GM06990 (cell line): ENCODE measurements at places on chromosomes 12 and 14.

DNA sequence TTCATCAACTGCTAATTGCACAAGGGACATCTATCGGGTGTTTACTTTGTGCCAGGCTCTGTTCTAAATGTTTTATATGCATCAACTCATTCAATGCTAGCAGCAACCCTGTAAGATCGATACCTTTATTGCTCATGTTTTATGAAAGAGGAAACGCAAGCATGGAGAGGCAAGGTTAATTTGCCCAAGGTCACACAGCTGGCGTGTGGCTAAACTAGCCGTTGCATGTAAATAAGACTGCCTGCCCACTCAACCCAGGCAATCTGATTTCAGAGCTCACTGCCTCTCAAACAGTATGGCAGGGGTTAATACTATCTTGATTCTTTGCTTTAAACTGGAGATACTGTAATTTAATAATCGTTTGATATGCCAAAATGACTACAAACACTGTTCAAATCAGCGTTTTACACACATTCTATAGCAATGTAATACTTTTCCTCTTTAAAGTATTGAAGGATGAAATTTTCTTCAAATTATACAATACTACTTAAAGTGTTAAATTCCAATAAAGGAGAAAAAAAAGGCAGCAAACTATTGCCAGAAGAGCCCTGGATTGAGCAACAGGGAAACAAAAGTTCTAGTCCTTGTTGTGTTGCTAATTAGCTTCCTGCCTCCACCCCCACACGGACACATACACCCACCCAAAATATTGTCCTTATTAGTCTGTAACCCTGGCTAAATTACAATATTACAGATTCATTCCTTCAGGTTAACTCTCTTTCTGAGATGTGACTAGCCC lies 39.1 kb upstream of the DHRS7 start:
- peak; percentile 69 for DNase-seq

GRCh38 chr12:109642506-109643132 lies 69.0 kb downstream of the MVK start:
- no peak for DNase-seq

DNA sequence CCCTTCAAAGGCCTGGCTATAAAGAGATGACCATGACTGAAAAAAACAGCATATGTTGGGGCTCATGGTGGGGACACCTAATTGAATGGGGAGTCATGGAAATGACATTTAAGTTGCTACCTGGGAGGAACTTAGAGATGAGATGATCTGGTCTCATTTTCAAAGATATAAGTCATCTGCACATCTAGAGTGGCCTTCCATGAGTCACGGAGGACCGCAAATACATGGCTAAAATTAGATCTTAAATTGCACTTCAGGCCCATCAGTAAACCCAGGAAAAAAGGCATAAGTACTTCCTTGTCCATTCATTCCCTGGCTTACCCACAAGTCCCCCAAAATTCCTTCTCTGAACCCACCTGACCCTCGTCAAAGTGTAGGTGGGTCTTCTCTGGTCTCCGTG lies 53.4 kb downstream of the SPTB start:
- no peak for DNase-seq

DNA sequence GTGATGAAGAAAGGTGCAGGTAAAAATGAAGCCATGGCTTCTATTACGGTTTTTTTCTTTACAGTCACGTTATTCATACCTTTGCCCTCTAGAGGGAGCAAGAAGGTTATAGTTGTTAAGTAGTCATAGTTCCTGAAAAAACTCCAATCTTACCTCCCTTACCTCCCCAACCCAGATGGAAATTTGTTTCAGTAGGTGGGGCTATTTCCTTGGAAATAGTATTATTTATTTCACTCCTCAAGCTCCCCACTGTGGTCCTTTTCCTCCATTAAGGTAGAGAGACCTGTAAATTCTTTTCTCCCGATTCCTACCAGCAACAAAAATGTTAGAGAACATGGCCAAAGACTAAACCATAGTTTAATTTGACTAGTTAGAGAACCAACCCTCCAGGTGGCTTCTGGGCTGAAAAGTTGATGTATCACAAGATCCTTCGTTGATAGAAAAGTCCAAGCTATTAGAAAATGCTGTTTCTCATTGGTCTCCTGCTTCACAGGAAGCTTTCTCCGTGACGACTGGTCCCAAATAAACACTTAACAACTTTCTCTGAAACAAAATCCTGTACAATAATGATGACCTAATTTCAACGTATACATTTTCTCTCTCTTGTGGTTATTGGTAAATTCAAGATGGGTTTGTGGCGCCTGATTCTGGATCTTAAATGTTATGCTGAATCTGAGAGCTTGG lies 43.5 kb downstream of the TMX1 start:
- DNase-seq: no peak

DNA sequence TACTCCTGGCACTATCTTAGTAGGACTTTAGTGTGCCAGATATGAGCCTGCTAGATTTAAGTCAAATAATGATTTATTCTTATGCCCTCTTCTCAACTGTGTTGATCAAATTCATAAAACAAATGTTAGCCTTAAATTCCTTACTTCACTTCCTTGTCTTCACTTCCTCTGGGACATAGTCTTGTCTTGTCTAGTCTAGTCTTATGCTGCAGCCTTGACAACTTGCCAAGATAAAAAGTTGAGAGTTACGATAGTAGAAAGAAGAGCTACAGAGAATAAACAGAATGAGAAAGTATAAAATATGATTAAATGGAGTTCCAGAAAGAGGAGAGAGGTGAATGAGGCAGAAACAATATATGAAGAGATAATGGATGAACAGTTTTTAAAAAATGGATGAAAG lies 378.1 kb downstream of the DAD1 start:
- DNase-seq: no peak

DNA sequence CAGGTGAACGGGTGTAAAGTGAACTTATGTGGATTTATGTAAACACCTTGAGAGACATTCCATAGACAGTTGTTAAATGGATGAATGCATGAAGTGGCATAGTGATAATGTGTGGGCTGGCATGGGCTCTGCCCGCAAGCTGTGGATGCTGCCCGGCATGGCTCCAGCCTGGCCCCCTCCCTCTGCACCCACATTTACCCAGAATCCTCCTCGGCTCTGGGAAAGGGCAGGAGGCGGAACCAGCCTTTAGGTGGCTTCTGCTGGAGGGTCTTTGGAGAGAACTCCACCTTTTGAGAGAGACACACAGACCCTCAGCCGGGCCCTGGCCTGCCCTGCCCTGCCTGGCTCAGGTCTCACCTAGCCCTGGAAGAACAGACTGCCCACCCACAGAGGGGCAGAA lies 18.7 kb downstream of the RASAL1 start:
- no peak for DNase-seq

- no peak for DNase-seq
Measured at GRCh38 chr12:14135996-14136395, 154.6 kb upstream of the GRIN2B start.

DNA sequence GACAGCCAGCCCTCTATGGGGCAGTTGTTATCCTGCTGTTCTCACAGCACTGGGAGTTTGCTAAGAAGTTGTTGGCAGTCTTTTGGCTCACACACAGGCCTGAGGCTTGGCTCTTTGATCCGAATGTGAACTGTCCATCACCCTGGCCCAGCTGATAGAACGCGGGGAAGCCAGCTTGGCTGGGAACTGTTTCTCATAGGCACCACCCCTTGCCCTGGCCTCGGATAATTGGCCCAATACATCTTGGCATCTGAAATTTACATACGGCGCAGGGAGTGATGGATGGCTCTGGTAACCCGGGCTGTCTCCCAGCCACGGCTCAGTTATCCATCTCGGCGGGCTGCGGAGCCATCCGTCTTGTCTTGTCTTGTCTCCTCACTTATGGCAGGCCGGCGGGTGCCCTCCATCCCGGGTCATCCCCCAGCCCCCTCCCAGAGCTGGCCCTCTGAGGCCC lies 164.1 kb downstream of the PHETA1 start:
- DNase-seq: no peak

GRCh38 chr12:107567876-107568619 lies 117.6 kb upstream of the PWP1 start:
- DNase-seq: no peak

DNA sequence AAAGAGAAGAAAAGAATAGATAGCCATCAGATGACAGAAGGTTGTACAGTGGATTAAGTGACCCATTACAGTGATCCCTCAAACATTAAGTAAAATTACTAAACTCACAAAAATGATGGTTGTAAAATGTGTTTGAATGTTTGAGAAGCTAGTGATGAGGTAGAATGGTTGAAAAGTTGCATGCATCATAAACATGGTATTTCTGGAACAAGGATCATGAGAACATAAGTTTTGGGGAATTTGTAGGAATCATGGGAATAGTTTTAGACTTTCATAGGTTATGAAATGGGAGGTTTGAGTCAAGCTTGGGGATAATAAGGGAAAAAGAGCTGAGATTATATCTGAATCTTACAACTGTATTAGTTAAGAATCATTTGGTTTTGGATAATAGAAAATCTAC lies 34.1 kb upstream of the NEDD1 start:
- no peak for DNase-seq

DNA sequence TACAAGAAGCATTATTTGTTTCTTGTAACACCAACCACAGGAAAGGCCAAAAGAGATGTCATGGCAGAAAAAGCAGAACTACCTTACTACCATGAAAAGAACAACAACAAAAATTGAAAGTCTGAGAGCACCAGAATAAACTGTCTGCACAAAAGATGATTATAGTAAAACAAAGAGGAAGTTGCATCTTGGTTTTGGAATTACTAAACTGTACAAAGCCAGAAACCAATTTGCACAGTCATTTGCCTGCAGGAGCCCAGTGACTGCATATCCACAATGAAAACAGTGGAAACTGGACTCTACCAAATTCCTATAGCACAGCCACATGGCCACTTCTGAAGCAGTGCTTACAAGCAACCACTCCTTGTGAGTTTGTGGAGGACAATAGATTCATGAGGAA lies 276.2 kb downstream of the SSPN start:
- DNase-seq: peak; percentile 62

DNA sequence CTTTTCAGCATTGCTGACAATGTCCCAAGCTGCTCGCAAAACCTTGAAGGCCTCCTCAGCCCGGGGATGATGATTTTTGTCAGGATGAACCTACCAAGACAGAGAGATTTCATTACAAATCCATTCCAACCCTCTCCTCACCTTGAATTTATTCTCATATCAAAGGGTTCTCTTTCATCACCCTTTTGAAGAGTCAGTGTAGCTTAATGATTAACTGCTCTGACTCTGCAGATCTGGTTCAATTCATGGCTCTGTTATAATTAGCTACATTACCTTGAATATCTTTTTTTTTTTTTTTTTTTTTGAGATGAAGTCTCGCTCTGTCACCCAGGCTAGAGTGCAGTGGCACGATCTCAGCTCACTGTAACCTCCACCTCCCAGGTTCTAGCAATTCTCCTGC lies 5.6 kb downstream of the ORMDL2 start:
- no peak for DNase-seq

- no peak for DNase-seq
Measured at GRCh38 chr14:101560534-101561113, 671 bp upstream of the DIO3 start.

GRCh38 chr14:60349663-60350365 lies 100.8 kb downstream of the PPM1A start:
- DNase-seq: no peak

GRCh38 chr14:64943556-64943955 lies 1.0 kb upstream of the GPX2 start:
- DNase-seq: no peak

DNA sequence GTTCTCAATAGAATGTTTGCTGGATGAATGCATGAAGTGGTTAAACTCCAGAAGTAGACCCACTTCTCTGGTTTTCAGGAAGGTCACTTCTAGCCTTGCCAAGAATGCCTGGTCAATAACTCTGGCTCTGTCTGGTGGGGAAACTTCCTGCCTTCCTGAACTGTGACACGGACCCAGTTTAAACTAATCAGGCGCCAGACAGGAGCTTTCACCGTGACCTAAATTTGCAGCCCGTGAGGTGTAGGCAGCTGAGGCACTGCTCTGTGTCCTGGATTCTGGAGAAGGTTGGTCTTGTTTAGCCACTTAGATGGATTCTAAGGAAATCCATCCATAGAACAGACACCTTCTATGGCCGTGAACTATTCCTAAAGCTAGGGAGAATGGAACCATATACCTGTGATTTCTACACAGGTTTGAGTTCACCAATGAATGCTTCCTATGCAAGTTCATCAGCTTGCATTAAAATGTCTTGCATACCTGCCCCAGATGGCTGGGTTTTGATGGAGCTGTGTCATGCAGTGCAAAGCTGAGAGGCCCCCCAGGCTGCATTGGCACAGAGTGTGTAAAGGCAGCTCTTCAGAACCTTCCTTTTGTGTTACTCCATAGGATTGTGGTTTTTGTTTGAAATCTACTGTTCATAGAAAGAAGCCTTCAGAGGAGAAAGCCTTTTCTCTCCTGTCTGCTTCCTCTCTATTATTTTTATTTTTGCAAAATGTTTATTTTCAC lies 4.4 kb downstream of the CHST11 start:
- DNase-seq: no peak

GRCh38 chr14:43166163-43166562 lies 1340.9 kb downstream of the FSCB start:
- DNase-seq: no peak

GRCh38 chr14:54881235-54881760 lies 21.3 kb downstream of the GCH1 start:
- peak; percentile 67 for DNase-seq

GRCh38 chr12:49609059-49609874 lies 3.8 kb upstream of the FAM186B start:
- no peak for DNase-seq

DNA sequence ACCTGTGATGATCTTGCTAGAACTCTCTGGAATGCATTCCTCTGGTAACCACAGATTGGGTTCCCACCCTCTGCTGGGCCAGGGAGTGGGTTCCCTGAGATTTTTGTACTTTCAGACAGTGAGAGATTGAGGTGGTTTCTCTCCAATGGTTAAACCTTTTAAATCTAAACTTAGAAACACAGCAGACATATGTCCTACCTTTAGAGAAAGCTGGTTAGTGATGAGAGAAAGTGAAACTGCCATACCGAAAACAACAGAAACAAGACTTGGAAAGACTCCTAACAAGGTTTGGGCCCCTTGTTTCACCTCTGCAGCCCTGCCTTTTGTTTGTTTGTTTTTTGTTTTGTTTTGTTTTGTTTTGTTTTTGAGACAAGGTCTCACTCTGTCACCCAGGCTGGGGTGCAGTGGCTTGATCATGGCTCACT lies 9.7 kb upstream of the SGPP1 start:
- DNase-seq: no peak

- DNase-seq: no peak
Measured at GRCh38 chr14:74574706-74575105, 37.3 kb downstream of the LTBP2 start.
